ENCODE measurements at places on chromosomes 16 and 17. TPM values are rescaled to one million over a fixed set of nuclear protein-coding genes. Genes with fewer than 3 reads are reported as not detected.
A peak's percentile ranks its signal among the peaks of the same experiment; 100 is the strongest.

GRCh38 chr17:77382966-77383612 is 242.3 kb downstream of the SEC14L1 start:
- peaks cover 87% of the 10 kb centered on the region for H3K4me1 ChIP-seq
- DNase-seq, result no peak
- no peaks in the 10 kb centered on the region for H3K36me3 ChIP-seq
- no peaks in the 10 kb centered on the region for H3K27me3 ChIP-seq
- H3K27ac ChIP-seq, result peak overlapping the region; percentile 99

DNA sequence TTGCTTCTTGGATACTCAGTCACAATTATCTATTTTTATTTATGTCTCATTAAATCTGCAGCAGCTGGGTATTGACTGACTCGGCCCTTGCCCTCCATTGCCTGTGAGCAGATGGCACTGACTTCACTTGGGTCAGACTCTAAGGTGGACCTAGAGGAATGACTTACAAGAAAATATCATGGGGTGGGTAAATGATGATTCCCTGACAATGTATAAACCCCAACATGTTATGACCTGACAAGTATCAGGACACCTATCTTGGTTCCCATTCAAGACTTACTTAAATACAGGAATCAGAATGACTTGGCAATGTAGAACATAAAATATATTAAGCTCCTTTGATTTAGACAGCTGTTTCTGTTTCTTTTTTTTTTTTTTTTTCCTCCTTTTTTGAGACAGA is 953.5 kb downstream of the CDH11 start:
- H3K27me3 ChIP-seq, result no peaks in the 10 kb centered on the region
- no peaks in the 10 kb centered on the region for H3K36me3 ChIP-seq
- H3K27ac ChIP-seq, result no peak overlapping the region

Gene DRC3
- 4.8 TPM for total RNA-seq

Gene SMIM22
- not detected for total RNA-seq

Gene GIT1
- total RNA-seq, result 16.2 TPM

Gene HEATR9
- not detected for total RNA-seq

Gene CMTM2
- 0.55 TPM for total RNA-seq

- H3K4me1 ChIP-seq, result no peaks in the 10 kb centered on the region
- DNase-seq, result no peak
- no peaks in the 10 kb centered on the region for H3K36me3 ChIP-seq
- no peaks in the 10 kb centered on the region for H3K27me3 ChIP-seq
These were observed 368.9 kb upstream of the C16orf82 start for GRCh38 chr16:26697807-26698206.

- H3K4me1 ChIP-seq, result no peaks in the 10 kb centered on the region
- H3K36me3 ChIP-seq, result no peaks in the 10 kb centered on the region
- H3K27me3 ChIP-seq, result no peaks in the 10 kb centered on the region
- no peak overlapping the region for H3K27ac ChIP-seq
- H3K4me3 ChIP-seq, result no peak overlapping the region
- no peak for DNase-seq
These were observed 161.4 kb upstream of the C16orf82 start for GRCh38 chr16:26905336-26905735.

- no peak overlapping the region for H3K4me3 ChIP-seq
- no peak for DNase-seq
- no peaks in the 10 kb centered on the region for H3K36me3 ChIP-seq
- H3K4me1 ChIP-seq, result peaks cover 25% of the 10 kb centered on the region
- H3K27ac ChIP-seq, result peak overlapping the region; percentile 4
- H3K27me3 ChIP-seq, result no peaks in the 10 kb centered on the region
These were observed 11.8 kb downstream of the RFFL start for GRCh38 chr17:35051579-35052240.

DNA sequence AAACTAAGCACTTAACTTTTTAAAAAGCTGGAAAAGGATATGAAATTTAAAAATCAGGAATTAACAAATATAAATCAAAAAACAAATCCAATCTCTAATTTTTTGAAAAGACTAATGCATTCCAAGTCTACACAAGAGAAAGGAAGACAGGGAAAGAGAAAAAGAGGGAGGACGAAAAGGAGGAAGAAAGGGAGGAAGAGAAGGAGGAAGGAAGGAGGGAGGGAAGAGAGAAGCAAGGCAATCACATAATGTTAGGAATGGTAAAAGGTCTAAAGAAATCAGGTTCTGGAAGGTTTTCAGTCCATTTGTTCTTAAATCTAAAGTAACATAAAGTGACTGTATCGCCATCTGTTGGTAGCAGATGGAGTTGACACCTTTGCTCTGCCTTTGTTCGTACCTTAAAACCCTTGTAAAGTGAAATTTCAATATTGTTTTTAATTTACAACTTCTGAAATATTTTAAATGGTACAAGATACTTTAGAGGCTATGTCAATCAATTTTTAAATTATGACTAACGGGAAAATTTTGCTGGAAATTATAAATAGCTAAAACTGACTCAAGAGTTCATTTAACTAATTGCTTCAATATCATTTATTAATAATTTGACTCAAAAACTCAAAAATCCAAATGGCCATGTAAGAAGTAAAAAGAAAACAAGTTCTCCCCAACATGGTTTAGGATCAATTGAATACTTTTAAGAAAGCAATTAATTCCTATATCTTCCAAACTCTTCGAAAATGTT is 20.4 kb upstream of the CDYL2 start:
- no peaks in the 10 kb centered on the region for H3K4me1 ChIP-seq
- no peaks in the 10 kb centered on the region for H3K27me3 ChIP-seq
- peak; percentile 69 for DNase-seq
- H3K4me3 ChIP-seq, result no peak overlapping the region
- H3K36me3 ChIP-seq, result no peaks in the 10 kb centered on the region

Gene GRB7
- total RNA-seq, result not detected

- H3K36me3 ChIP-seq, result no peaks in the 10 kb centered on the region
- no peaks in the 10 kb centered on the region for H3K27me3 ChIP-seq
- H3K4me1 ChIP-seq, result peaks cover 11% of the 10 kb centered on the region
- H3K27ac ChIP-seq, result no peak within 1 kb of the TSS
These were observed at the start of gene EVPL for GRCh38 chr17:76027159-76027839. Gene EVPL (minus strand): TSS chr17:76027306. CDS start chr17:76027198, 108 bp downstream.

DNA sequence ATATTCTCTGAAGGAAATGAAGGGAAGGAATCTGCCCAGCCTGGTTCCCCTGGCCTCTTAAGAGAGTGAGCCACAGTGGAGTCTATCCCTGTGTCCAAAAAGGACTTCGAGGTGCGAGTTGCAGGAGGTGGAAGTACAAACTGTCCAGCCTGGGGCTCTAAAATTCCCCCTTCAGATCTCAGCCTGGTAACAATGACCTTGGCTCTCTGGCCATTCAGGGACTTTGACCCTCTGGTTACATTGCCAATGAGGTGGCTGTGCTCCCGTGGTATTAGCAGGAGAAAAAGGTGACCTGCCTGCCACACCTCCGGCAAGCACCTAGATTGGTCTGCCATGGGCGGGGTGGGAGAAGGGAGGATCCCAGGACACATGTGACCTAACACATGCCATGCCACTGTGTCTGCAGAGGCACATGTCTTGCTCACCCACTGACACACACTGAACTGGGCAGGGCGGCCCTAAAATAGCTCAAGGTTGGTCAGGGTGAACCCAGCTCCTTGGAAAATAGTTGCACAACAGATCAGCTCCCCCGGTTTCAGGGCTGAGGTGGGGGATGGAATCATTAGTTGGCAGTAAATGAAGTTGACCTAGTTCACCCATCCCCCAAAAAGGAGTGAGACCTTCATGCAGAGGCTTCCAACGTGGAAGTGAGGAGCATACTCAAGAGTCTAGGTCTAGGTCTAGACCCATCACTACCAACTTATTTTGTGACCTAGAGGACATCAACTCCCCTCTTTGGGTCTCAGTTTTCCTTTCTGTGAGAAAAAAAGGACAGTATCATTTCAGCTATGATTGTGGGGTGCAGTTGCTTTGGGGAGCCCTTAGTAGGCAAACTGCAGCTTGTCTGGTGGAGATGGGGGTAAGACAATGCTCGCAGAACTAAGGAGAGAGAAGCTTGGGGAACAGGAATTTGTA is 2.2 kb downstream of the NR1D1 start:
- no peaks in the 10 kb centered on the region for H3K27me3 ChIP-seq
- peaks cover 48% of the 10 kb centered on the region for H3K36me3 ChIP-seq
- peaks cover 57% of the 10 kb centered on the region for H3K4me1 ChIP-seq

DNA sequence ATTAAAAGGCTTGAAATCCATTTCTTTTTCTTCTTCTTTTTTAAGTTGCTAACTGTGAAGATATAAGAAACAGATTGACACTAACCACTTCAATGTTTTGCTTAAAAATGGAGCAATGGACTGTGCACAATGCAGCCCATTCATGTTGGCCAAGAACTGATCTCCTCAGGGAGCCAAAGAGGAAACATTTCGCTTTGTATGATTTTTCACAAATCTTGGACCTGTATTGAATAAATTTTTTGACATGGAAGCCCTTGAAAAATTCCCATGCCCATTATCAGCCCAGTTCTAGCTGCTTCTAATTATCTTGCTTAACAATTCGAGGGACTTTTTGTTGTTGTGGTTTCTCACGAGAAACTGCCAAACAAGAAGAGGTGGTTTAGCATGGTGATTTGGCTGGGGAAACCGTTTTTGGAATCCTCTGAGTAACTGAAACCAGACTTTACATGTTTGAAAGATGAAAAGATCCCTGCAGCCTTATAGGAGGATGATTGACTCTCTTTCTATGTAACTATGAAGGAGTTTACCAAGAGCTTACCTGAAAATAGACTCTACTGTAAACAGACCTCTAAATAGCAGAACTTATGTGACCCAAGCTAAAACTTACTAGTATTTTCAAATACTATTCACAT is 1389.4 kb upstream of the GOT2 start:
- no peaks in the 10 kb centered on the region for H3K4me1 ChIP-seq
- H3K27me3 ChIP-seq, result no peaks in the 10 kb centered on the region
- H3K36me3 ChIP-seq, result no peaks in the 10 kb centered on the region
- no peak for DNase-seq
- H3K27ac ChIP-seq, result no peak overlapping the region

GRCh38 chr16:81875461-81875860 is 96.4 kb downstream of the PLCG2 start:
- H3K27me3 ChIP-seq, result no peaks in the 10 kb centered on the region
- no peak overlapping the region for H3K27ac ChIP-seq
- H3K36me3 ChIP-seq, result no peaks in the 10 kb centered on the region
- no peaks in the 10 kb centered on the region for H3K4me1 ChIP-seq
- DNase-seq, result no peak

Gene CBX2
- total RNA-seq, result 3.4 TPM

DNA sequence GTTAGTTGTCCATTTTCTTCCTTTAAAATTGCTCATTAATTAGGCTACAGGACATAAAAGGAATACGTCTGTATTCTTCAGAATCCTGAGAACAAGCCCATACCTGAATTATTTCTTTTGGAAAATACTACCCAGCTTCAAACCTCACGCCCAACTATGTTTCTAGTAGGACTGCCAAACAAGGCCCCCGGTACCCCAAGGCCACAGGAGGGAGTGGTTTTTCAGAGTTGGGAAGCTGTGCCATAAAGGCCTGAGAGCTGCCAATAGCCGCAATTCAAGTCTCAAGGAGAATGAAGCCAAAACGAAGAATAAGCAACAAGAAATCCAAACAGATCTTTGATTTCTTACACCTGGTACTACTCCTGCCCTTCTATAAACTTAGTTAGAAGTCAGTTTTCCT is 48.3 kb downstream of the UBE2G1 start:
- peak; percentile 72 for DNase-seq
- no peaks in the 10 kb centered on the region for H3K27me3 ChIP-seq
- H3K4me1 ChIP-seq, result peaks cover 42% of the 10 kb centered on the region
- H3K36me3 ChIP-seq, result no peaks in the 10 kb centered on the region

DNA sequence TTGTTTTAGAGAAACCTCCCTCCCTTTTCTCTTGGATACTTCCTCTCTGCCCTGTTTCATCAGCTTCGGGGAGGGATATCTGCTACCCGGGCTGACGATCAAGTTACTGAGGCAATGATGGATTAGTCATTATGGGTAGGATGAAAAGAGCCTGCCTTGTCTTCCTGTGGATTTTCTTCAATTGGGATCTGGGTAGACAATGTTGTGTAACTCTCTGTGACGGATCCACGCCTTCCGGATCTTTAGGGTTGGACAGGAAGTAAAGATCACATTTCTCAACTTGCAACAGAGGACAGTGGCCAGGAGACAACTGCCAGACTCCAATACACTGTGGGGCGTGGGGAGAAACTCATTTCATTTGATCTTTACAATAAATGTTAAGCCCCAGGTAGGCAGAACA is 11.3 kb upstream of the CHST6 start:
- peak; percentile 61 for DNase-seq
- no peak overlapping the region for H3K27ac ChIP-seq
- no peaks in the 10 kb centered on the region for H3K4me1 ChIP-seq
- no peak overlapping the region for H3K4me3 ChIP-seq
- H3K36me3 ChIP-seq, result no peaks in the 10 kb centered on the region
- no peaks in the 10 kb centered on the region for H3K27me3 ChIP-seq

GRCh38 chr17:40526668-40527067 is 25.2 kb upstream of the TNS4 start:
- H3K36me3 ChIP-seq, result no peaks in the 10 kb centered on the region
- no peak overlapping the region for H3K4me3 ChIP-seq
- no peaks in the 10 kb centered on the region for H3K27me3 ChIP-seq
- no peaks in the 10 kb centered on the region for H3K4me1 ChIP-seq
- H3K27ac ChIP-seq, result no peak overlapping the region
- DNase-seq, result no peak

GRCh38 chr17:871751-872519 is 89.8 kb downstream of the MRM3 start:
- H3K4me3 ChIP-seq, result no peak overlapping the region
- DNase-seq, result no peak
- no peak overlapping the region for H3K27ac ChIP-seq

Gene CMTM4
- 21.6 TPM for total RNA-seq

DNA sequence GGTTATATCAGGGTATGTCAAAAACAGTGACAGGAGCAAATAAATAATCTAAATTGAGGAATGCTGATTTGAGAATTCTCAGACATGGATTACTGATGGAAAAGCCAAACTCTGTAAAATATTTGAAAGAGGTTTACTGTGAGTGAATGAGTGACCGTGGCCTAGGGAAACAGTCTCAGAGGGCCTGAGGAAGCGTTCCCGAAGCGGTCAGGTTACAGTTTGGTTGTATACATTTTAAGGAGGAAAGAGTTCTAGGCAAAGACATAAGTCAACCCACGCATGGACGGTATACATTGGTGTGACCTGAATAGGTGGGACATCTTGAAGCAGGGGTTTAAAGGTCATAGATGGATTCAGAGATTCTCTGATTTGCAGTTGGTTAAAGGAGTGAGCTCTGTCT is 771.7 kb downstream of the KCNJ18 start:
- no peak overlapping the region for H3K27ac ChIP-seq
- H3K4me3 ChIP-seq, result no peak overlapping the region
- no peak for DNase-seq
- H3K27me3 ChIP-seq, result no peaks in the 10 kb centered on the region
- no peaks in the 10 kb centered on the region for H3K4me1 ChIP-seq

- no peaks in the 10 kb centered on the region for H3K36me3 ChIP-seq
- peak overlapping the region; percentile 15 for H3K4me3 ChIP-seq
- DNase-seq, result no peak
- H3K27me3 ChIP-seq, result peaks cover 44% of the 10 kb centered on the region
These were observed 654 bp downstream of the DLX3 start for GRCh38 chr17:49994085-49995054.

All from adrenal gland (tissue), 19 donors.